Stimulated activated CD4-positive, alpha-beta T cell treated with anti-CD3 and anti-CD28 coated beads, Interleukin-2, amount 100 ng/mL, for 4 hours (primary cell): ENCODE measurements at places on chromosomes 2 and 18.

- DNase-seq, result peak; percentile 10
These were observed 139.4 kb downstream of the AKAIN1 start for GRCh38 chr18:5057386-5058348.

- no peak for DNase-seq
These were observed 41.1 kb downstream of the ASB1 start for GRCh38 chr2:238467792-238468191.

DNA sequence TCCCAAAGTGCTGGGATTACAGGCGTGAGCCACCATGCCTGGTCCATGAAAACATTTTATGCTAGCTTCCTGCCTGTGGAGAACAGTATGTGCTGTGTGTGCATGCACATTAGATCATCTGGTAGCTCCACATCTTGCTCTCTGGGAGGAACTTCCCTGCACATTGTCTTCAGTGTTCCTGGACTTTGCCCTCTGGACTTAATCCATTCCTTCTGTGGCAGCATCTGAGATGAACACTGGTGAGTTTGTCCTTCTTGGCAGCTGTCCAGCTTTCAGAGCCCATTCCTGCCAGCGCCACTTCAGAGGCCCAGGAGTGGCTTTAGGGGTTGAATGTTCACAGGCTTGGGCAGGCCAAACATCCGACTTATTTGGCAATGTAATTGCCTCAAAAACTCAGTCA lies 65.2 kb downstream of the POU3F3 start:
- DNase-seq, result no peak

GRCh38 chr2:218434456-218434855 lies 15.5 kb downstream of the VIL1 start:
- no peak for DNase-seq

- DNase-seq, result no peak
These were observed 251.2 kb upstream of the PARD3B start for GRCh38 chr2:204293884-204294747.

DNA sequence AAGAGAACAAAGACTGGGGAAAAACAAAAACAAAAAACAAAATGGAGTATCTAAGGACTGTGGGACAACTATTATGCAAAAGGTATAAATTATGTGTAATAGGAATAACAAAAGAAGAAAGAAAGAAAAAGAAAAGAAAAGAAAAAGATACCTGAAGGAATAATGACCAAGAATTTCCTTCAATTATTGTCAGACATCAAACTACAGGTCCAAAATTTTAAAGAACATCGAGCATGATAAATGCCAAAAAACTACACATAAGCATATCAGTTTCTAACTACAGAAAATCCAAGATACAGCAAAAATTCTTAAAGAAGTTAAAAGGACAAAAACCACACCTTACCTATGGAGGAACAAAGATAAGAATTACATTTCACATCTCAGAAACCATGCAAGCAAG lies 93.0 kb downstream of the SPIRE1 start:
- DNase-seq, result no peak

DNA sequence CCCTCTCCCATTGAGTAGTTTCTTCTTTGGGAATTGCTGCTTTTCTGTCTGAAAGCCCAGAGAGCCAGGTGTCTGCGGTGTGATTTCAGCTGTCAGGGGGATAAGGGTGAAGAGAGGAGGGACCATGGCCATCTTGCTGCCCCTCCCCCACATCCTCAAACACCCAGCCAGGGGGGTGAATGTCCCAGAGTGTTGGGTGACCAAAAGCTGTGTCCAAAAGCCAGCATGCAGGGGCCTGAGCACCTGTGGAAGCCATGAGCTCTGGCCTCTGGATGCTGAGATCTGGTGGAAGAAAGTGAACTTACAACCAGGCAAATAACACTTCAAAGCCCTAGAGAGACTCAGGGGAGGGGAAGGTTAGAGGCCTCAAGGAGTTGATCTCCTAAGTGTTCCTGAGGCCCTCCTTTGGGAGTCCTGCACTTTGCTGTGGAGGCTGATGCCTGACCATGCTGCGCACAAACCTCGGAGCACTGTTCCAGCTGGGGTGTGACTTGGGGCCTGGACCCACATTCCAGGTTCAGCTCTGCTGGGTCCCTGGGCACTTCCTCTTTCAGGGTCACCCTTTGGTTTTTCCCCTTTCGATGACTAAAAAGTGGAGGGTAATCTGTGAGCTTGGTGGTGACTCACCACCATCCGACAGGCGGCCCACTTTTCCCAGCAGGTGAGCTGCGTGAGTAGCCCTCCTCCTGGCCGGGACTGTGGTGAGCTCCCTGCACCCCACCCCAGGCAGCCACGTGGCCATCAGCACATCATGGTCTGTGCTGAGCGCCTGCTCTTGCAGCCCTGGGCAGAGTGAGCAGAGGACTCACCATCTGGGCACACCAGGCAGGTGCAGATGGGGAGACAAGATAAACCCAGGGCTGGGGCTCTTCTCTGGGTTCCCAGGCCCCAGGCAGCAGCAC lies 66.8 kb upstream of the FOSL2 start:
- no peak for DNase-seq
